Tibial artery (tissue), 4 donors: ENCODE measurements at places on chromosomes 6 and 20.

DNA sequence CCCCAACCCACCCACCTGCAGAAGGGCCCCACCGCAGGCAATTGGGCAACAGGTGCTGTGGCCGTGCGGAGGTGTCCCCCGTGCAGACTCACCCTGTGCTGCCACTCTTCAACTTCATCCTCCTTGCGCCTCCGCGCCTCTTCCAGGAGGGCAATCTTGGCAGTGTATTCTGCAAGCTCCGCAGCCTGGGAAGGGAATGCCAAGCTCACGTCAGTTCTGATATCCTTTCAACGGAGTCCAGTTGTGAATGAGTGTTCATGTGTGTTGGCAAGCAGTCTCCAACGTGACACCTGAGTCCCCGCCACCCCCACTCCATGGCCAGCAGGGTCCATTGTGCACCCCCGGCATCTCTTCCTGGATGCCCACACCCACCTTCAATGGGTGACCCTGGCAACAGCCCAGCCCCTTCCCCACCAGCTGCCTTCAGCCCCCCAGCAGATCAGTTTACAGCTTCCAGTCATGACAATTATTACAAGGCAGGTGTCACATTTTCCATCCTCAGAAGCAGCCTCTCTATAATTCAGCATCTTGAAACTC, 49.9 kb downstream of the EZR start:
- DNase-seq, result no peak

GRCh38 chr20:17281478-17281877, 54.6 kb downstream of the PCSK2 start:
- no peak for DNase-seq

DNA sequence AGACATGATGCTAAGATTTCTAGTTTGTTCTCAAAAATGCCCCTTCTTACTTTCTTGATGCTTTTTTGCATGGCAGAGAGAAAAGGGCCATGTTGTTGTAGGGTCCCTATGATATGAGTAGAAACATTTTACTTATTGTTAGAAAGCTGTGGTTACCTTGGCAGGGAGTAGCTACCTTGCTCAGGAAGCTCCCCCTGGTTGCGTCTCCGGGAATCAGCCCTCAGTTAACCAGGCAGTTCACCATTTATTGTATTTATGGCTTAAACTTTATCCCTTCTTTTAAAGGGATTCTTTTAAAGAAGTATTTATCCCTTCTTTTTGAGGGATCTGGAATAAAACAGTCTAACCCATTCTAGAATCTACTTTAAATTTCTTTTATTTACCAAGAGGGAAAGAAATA, 113.9 kb upstream of the PROKR2 start:
- DNase-seq, result no peak

DNA sequence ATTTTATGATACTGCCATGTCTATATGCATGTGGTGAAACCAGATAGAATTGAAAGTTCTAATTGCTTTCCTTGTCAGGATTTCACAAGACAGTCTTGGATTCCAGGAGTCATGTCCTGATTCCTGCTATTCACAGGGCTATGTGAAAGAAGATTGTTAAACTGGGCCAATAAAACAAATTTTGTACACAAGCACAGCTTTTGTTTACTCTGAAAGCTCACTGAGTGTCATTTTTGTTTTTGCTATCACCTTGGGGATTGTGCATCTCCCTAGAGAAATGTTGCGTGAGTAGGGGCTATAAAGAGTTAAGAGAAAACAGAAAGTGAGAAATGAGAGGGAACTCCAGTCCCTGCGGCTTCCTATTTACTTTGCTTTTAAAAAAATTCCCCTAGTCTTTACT, 627.5 kb downstream of the PKHD1 start:
- DNase-seq, result no peak

- DNase-seq, result no peak
Measured at GRCh38 chr6:158567871-158568401, 8.0 kb downstream of the TMEM181 start.

DNA sequence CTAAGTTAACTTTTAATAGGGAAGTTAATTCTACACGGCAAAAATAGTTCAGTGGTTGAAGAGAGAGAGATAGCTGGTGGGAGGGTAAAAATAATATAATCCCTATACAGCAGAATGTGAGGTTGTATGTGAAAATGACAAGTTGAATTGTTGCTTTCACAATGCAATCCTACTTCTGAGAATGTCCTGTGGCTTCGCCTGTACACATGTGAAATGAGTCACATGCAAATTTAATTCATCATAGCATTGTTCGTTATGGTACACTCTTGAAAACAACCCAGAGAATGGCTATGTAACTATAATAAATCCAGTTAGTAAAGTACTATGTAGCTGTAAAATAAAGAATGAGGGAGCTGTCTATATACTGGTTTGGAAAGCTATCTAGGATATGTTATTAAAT, 46.0 kb upstream of the HINT3 start:
- DNase-seq, result no peak

DNA sequence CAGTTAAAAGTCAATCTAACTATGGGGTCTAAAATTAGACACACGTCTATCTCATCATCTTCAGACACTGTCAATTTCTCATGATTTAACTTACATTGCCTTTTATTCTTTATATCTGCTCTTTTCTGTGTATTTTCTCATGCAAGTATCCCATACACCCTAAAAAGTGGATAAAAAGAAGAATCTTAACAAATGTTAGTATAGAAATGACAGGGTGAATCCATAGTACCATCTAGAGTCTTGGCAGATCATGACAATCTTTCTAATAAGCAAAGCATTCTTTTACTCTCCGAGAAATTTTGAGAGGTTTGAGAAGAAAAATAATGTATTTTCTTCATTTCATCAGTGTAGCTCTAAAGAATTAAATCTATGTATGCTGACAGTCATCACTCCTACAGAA, 382.7 kb downstream of the C6orf118 start:
- no peak for DNase-seq

DNA sequence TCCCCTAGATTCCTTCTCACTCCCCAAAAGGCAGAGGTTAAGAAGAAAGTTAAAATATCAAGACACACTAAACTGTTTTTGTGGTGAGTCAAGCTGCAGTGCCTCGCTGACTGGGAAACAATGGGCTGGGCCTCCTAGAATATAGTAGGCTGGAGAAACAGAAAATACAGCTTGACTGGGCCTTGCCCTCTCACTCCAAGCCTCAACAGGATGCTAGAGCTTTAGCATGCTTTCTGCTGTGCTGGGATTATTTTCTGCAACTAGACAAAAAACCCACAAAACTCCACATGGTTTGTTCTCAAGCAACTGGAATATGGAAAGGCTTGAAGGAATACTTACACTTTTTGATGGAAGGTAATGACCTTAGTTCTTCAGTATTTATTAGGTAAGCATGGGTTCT, 27.9 kb downstream of the FOXO3 start:
- no peak for DNase-seq

DNA sequence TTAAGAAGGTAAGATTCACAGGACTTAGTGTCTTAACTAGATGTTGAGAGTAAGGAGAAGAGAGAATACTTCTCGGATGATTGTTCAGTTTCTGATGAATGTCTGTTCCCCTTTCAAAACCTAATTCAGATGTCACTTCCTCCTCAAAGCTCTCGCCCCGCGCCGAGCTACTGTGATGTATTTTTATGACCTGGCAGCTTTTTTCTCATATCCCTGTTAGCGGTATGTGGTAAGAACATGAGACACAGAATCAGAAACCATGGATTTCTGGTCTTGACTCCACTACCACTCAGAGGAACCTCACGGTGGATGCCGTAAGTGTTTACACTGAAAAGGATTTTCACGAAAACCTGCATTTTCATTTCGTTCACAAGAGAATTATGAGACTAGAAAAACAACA, 48.4 kb downstream of the CEP43 start:
- no peak for DNase-seq

GRCh38 chr6:99605074-99605734, 1.4 kb upstream of the PRDM13 start:
- DNase-seq, result no peak

GRCh38 chr6:135826236-135826804, 25.2 kb upstream of the PDE7B start:
- DNase-seq, result no peak

GRCh38 chr20:63499338-63499969, 571 bp upstream of the EEF1A2 start:
- DNase-seq, result no peak

DNA sequence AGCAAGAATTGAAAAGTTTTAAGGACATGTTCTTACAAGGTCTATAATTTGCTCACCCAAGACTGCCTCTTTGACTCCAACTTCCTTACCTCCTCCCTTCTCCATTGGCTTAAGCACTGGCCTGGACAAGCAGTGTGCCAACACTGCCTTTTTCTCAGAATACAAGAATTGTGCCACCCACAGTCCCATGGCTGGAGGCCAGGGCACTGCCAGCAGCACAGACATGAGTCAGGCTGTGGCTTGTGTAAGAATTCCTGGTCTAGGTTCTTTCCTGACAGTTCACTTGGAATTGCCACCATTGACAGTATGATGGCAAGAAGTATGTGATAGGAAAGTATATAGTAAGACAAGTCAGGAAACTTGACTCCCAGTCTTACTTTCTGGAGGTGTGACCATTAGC, 202.7 kb upstream of the MARCKS start:
- peak; percentile 92 for DNase-seq

GRCh38 chr6:16493802-16494201, 255.4 kb downstream of the GMPR start:
- DNase-seq, result no peak

DNA sequence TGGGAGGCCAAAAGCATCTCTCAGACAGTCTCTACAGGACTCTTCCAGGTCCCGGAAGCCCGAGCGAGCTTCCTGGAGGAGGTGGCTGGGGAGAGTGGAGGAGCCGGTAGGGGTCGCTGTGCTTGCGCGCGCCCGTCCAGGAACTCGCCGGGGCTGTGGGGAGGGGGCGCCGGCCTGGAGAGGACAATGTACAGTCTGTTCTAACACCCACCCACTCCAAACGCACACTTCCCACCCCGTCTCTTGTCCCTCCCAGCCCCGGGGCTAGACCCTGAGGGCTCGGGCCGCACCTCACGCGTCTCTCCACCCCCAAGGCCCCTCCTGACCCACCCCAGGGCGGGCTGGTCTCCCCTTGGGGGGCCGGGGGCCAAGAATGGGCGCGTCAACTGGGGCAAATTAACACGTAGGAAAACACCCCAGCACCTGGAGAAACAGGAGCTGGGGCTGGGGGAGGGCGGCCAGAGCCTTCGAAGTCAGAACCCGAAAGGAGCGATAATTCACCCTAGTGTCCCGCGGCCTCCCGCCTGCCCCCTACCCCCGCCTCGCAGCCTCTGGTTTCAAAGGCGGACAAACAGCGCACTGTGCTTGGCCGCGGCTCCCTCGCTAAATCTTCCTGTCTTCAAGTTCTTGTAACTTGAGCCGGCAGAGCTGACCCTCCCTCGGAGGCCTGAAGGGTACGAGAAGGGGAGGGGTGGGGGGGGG, 103.2 kb upstream of the FOXP4 start:
- DNase-seq, result peak; percentile 64

- DNase-seq, result no peak
Measured at GRCh38 chr6:6602262-6602661, 13.7 kb downstream of the LY86 start.

GRCh38 chr20:59661153-59661552, 56.8 kb downstream of the PHACTR3 start:
- DNase-seq, result no peak

DNA sequence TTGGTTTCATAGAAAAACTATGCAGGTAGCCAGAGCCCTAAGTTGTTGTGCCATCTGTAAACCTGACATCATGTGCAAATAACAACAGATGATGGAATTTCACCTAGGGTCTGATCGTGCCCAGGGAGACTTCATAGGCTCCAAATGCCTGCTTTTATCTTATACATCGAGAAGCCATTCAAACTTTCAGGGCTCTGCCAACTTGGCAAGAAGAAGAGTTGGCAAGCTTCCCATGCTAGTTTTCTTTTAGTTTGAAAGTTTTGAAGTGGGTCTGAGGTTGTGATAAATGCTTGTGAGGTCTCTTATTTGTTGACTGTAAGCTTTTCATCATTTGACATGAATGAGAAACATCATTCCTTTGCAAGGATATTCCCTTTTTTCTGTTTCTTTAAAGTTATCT, 175.4 kb upstream of the FLRT3 start:
- DNase-seq, result no peak

GRCh38 chr20:33234050-33234449, 1.7 kb upstream of the BPIFA1 start:
- peak; percentile 3 for DNase-seq

DNA sequence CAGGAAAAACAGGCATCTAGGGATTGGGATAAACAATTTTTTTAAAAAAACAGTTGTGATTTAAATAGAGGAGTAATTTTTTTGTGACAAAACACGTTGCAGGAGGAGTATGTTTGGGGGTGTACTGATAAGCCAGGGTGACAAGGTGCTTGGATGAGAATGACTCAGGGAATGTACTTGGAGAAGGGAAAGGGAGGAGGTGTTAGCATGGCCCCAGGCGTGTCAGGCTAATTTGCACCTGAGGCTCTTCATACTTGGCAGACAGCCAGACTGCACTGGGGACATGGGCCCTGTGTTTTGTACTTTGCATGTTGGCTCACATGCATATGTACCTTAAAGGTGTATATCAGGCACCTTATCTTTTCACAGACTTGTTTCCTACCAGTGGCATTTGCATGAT, 22.8 kb downstream of the PANK2 start:
- no peak for DNase-seq

DNA sequence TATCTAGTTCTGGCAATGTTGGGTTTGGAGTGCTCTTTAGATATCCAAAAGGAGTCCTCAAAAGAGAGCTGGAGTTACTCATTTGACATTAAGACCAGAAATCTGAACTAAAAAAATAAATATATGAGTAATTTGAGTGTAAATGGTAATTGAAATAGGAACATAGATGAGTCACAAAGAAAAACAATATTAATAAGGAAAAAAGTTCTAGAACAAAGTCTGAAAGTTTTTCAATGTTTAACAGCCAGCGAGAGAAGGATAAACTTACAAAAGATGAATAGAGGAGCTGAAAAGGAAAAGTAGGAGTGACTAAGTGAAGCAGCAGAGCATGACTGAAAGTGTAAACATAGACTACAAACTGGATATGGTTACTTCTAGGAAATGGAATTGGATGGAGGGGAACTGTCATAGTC, 46.8 kb downstream of the EPM2A start:
- no peak for DNase-seq

DNA sequence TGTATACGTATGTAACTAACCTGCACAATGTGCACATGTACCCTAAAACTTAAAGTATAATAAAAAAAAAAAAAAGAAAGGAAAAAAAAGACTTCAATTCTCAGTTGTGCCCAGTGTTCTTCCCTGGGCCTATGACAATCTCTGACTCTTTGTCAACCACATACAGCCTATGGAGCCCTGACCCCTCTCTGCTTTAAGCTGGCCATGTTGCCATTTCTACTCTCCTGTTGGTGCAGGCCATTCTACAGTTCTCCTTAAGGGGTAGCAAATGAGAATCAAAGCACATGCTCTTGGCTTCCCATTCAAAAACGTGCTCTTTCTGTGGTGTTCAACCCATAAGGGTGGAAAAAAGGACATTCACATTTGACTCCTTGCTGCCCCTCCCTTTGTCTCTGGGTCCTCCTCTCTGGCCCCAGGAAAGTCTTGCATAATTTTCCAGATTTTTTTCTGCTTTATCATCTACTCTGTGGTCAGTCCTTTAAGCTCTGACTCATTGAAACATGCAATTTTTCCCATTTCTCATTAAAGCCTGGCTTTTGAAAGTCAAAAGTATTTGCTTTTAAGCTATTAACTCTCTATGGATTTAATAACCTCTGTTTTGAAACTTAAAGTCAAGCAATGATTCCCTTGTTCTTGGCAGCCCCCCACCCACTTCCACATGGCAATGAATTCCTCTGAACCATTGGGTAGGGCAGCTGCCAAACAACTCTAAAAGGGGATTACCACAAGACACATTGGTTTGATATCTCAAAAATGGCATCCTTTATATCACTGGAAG, 208.6 kb upstream of the MCHR2 start:
- no peak for DNase-seq
